ENCODE measurements at places on chromosomes 12 and 14.

- no peak for DNase-seq
Observed at GRCh38 chr12:54571193-54572188, 17.0 kb downstream of the PPP1R1A start.

GRCh38 chr12:126342866-126343265 is 1277.6 kb downstream of the AACS start:
- DNase-seq, result no peak

DNA sequence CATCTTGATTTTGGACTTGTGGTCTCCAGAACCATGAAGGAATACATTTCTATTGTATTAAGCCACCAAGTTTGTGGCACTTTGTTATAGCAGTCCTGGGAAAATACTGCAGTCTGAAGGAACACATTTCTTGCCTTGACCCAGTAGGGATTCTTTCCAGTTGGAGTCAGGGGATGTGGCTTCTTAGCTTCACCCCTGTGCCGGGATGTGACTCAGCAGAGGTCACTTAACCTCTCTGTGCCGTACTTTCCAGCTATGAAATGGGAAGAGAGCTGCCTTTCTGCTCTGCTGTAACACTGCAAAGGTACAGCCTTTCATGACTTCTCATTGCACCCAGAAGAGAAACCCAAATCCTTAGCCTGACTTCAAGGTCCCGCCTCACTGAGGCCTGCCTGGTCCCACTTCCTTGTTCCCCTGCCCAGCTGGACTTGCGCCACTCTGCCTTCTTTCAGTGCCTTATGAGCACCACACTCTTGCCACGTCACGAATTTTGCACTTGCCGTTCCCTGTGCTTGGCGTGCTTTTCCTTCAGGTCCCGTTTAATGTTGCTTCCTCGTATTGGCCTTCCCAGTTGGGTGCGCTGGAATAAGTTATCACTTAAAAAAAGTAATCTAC is 24.2 kb downstream of the CHST11 start:
- peak; percentile 77 for DNase-seq

DNA sequence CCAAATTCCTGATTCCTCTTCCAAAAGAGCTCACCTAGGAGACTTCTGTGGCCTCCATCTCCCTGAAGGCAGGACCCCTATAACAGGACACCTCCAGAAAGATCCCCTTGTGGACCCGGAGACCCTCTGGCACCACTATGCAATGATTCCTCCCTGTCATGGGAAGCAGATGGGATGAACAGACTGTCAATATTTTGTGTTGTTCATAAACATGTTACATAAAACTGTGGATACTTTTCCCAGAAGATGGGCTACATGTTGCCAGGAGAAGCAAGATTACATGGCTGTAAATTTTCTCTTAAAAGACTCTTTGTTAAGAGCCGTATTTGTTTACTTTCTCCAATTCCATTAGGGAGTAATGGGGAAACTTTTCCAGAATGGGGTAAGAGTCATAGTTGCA is 52.1 kb downstream of the TUNAR start:
- DNase-seq, result no peak

- DNase-seq, result peak; percentile 31
Observed at GRCh38 chr14:70086685-70087379, 101.9 kb downstream of the SLC8A3 start.

DNA sequence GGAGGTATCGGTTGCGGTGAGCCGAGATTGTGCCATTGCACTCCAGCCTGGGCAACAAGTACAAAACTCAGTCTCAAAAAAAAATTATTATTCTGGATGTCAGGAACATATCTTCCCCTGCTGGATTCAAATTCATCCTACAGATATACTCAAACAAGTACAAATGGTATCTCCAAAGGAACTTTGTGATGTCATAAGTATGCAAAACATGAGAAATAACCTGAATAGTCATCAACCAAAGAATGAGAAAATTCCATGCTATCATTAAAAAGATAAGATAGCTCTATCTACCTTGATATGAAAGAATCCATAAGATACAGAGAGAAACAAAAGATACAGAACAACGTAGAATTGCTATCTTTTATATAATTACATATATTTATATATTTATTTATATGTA is 67.7 kb downstream of the EEA1 start:
- no peak for DNase-seq

DNA sequence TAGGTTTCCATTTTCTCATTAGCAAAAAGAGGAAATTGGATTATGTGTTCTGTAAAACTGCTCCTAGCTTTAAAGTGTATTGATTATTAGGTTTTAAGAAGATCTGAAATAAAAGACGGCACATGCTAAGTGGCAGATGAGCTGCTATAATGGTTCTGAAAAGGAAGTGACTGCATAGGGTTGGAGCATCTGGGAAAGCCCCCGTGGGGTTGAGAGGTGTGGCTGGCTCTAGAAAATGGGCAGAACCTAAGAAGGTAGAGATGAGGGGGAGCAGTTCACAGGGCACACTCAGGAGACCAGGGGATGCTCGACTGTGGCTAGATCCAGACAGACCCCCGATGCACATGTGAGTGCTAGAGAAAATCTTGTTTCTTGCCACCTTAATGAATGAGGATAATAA is 1.9 kb downstream of the IFNG-AS1 start:
- no peak for DNase-seq

DNA sequence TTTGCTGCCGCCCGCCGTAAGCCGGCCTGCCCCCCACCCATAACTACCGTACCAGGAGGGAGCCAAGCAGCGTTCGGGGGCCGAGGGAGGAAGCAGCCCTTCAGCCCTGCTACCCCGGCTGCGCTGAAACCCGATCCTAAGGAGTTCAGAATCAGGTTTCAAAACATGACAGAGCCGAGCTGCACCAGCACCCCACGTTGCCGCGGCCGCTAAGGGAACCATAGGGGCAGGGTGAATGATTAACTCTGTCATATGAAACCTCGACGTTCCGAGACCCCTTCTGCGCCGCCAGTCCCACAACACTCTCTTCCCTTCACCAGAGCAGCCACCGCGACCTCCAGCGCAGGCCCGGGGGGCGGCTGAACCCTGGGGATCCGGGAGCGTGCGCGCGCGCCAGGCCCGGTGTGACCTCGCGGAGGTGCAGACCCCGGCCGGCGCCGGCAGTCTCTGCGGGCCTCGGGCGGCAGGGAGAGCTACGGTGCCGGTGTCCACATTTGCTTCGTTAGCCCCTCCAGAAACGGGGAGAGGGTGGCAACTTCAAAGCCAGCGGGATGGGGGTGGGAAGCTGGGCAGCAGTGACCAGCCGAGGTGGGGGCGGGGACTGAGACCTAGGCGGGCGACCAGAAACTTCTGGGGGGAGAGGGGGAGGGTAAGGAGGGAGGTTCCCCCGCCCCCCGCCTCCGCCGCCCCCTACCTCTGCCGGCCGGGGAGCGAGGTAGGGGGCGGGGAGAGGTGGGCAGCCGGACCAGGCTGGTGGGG is 1.6 kb downstream of the SIX4 start:
- no peak for DNase-seq

DNA sequence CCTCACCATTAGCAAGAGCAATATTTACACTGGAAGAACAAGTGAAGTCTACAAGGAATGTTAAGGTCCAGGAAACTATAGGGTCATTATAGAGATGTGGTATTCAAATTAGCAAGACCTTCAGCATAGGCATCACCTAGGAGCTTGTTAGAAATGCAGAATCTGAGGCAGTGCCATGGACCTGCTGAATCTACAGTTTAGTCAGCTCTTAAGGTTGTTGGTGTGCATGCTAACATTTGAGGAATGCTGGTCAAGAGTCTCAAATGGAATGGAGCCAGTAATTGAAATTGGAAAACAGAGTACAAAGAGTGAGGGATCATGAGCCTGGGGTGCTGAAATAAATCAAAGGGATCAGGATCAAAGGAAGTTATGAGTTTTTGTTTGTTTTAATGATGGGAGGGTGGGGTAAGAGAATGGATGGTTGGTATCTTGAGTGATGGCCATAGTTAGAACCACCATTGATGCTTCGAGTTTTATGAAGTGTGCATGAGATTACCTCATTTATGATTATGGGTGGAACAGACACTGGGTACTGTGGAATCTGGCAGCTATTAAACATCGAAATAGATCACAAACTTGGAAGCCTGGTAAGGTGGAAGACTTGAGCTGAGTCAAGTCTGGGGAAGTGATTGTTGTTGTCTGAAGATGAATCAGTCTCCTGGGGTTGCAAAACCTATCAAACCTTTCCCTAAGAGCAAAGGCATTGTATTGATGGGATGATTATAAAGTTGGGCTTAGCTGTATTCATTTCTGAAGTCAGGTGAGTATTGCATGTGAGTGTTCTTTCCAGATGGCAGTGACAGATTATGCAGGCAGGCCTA is 323.3 kb upstream of the E2F7 start:
- DNase-seq, result no peak

- peak; percentile 68 for DNase-seq
Observed at GRCh38 chr14:71551291-71551950, 380.8 kb upstream of the RGS6 start.

GRCh38 chr14:100304825-100305323 is 1.4 kb downstream of the SLC25A29 start:
- no peak for DNase-seq

- no peak for DNase-seq
Observed at GRCh38 chr14:62077676-62078261, 315.5 kb downstream of the SNAPC1 start.

DNA sequence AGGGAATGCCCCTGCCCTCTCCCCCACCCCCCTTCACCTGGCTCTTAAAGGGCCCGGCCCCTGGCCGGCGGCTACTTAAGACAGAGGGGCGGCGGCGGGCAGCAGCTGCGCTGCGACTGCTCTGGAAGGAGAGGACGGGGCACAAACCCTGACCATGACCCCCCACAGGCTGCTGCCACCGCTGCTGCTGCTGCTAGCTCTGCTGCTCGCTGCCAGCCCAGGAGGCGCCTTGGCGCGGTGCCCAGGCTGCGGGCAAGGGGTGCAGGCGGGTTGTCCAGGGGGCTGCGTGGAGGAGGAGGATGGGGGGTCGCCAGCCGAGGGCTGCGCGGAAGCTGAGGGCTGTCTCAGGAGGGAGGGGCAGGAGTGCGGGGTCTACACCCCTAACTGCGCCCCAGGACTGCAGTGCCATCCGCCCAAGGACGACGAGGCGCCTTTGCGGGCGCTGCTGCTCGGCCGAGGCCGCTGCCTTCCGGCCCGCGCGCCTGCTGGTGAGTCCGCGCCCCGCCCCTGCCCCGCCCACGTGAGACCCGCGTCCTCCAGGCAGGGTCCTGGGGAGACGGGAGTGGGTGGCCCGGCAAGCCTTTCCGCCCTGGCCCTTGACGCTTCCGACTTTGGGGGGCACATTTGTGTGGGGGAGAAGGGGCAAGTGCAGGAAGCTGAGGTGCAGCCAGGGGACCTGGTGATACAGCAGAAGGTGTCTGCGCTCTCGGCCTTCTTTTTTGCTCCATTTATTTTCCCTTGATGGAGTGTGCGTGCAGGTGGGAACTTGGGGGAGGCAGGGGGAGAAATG is at the start of gene IGFBP6:
Gene IGFBP6, plus strand, starts transcription at position 104 of the 790 bp plus-strand sequence. Its CDS starts 51 bp downstream, at position 155.
- DNase-seq, result no peak

DNA sequence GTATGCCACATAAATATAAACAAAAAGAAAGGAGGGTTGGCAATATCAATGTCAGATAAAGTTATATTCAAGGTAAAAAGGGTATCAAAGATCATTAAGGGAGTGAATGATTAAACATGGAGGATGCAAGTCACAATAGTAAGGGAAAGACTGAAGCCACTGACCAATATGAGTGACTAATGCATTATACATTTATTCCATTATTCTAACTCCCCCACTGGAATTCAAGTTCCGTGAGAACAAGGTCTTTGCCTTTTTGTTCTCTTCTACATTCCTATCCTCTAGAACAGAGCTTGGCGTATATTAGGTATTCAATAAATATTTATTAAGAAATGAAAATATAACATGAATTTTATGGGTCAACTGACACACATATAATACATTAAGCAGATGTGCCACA is 30.7 kb downstream of the MAP4K5 start:
- peak; percentile 67 for DNase-seq

- DNase-seq, result no peak
Observed at GRCh38 chr14:67512463-67513310, 20.4 kb upstream of the PLEKHH1 start.

DNA sequence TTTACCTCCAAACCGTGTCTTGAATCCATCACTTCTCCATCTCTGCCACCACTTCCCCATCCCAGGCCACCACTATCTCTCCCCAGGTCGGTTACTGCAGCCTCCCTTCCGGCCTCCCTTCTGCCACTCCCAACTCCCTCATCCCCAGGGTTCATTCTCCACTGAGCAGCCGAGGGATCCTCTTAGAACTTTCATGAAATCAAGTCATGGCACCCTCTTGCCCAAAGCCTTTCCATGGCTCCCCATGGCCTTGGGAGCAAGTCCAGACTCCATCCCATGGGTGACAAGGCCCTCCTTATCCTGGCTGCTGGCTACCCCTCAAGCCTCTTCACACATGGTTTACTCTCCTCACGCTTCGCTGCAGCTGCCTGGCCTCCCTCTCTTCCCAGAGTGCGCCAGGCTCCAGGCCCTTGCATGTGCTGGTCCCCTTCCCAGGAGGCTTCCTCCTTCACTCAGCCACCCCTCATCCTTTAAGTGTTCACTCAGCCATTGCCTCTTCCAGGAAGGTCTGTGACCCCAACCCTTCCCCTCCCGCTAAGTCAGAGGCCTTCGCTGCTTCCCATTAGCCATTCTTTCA is 17.9 kb upstream of the SH2B3 start:
- DNase-seq, result no peak

DNA sequence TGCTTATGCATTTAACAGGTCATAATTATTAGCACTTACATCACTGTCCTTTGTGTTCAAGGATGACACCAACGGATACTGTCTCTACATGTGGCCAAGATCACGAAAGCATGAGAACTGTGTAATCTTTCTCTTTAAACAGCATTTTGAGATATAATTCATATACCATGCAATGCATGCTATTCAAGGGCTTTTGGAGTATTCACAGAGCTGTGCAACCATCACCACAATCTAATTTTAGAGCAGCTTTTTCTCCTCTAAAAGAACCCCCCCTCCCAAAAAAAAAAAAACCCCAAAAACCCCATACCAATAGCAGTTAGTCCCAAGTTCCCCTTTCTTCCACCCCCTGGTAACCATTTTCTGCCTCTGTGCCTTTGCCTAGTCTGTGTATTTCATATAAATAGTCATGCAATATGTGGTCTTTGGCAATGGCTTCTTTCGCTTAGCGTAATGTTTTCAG is 60.6 kb downstream of the SPRING1 start:
- no peak for DNase-seq

Data from non-pigmented ciliary epithelial cell (primary cell).